ENCODE measurements at places on chromosomes 13 and 19.

GRCh38 chr19:11102944-11103343 lies 13.7 kb downstream of the LDLR start:
- DNase-seq, result no peak

DNA sequence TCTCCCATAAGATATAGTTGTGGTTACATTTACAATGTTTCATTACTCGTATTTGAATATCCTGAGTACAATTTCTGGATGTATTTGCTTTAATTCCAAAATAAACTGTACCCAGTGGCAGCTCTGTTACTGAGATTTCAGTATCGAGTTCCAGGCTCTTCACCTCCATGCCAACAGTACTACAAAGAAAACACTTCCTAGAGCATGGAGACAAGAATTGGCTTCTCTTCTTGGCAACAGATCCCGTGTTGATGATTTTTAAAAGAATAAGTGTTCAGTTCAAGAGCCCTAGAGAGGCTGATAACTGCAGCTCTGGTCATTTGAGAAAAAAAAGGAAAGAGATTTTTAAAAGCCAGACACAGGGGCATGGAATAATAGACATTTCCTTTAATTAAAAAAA lies 302.8 kb downstream of the EFNB2 start:
- DNase-seq, result peak; percentile 9

GRCh38 chr13:19634256-19634740 lies 839 bp downstream of the MPHOSPH8 start:
- DNase-seq, result peak; percentile 61

DNA sequence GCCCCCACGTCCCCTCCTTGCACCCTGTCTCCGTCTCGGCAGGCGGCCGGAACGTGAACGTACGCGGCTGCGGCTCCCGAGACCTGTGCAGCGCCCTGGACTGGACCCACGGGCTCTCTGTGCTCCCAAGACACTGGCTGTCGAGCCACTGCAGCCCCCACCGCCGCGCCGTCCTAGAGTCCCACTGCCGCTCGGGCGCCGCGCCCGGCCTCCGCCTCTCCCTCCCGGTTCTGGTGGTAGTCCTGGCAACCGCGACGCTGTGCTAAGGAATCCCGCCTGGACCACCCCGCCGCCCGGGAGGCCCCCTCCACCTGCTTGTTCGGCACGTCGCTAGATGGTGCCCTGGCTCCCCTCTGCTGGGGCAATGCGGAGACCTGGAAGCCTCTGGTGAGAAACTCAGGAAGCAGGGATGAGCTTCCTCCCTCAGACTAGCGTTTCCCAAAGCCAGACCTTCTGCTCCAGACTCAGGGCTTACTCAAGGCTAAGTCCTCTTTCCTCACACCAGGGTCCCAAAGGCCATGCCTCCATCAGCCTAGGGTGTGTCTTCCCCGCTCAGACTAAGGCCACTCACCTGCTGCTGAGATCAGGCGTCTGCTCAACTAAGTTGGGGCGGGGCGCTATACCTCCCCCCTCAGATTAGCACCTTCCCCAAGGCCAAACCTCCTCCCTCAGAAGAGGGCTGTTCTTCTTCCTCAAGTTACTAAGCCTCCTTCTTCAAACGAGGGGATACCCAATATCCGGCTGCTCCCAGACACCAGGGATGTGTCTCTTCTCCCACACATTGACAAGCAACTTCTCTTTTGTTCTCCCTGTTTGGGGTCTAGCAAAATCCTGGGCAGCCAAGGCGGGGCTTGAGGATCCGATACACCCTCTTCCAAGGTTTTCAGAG lies 16.1 kb upstream of the IRGC start:
- no peak for DNase-seq

DNA sequence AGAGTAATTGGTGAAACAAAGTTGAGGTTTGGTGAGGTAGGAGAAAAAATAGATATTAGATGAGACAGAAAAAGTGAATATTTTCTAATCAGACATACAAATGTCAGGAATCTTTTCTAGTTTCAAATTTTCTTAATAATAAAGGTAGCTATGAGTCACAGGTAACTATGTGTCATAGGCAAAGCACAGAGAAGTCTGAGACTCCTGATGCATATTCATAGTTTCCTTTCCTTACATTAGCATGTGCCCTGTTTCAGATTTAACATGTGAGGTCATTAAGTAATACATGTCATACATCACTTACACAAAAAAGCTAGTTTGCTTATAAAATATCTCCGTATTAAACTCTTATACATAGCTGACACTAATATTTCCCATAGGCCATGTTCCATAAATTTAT lies 1141.3 kb upstream of the PCDH20 start:
- DNase-seq, result no peak

GRCh38 chr13:112842931-112843391 lies 126.1 kb upstream of the MCF2L start:
- DNase-seq, result no peak

GRCh38 chr13:26133286-26133685 lies 81.5 kb upstream of the SHISA2 start:
- no peak for DNase-seq

DNA sequence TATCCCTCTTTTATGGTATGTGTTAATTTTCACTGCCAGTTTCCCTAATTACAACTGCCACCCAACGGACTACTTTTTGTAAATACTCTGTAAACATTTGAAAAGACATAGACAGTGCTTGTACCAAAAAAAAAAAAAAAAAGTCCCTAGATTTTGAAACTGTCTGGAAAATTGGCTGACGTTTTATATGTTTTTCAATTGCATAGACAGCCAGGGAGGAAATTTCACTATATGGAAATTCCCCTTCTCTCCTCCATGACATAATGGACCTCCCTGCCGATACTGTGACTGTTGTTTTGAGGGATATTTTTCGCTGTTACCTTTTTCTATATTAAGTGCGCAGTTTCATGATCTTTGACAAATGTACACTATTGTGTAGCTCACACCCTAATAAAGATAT lies 43.4 kb downstream of the C13orf42 start:
- no peak for DNase-seq

- DNase-seq, result no peak
Measured at GRCh38 chr13:21938168-21938567, 267.3 kb downstream of the FGF9 start.
